Hematopoietic multipotent progenitor cell (in vitro differentiated cells): ENCODE measurements at places on chromosomes 1 and 21.

DNA sequence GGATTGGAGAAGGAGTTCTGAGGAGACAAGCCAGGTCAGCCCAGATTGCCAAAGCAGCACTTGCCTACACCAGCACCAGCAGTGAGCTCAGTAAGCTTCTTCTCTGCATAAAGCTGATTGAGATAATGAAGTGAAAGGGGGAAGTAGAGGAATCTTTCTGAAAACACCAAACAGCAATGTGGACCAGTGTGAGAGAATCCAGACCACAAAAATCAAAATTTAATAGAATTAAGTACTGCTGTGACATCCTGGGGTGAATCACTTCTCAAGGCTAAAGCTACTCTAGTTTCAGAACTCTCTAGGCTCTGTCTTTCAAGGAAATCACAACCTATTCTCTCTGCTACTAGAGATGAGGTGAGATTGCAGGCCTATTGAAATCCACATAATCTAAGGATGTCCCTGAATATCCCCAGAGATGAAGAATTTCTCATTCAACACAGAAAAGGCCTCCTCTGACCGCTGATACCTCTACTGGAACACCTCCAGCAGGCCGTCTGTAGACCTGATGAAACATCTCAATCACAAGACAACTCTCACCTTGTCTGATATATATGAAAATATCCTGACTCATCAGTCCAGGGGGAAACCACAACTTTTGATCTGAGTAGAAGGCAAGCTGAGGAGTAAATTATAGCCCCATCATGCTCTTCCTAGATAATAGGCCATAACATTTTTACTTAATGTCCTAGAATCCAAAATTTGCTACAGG lies at the start of gene FCRL4:
FCRL4 (minus strand) TSS at position 127 of the 709 bp plus-strand sequence. CDS start 141 bp downstream, outside the sequence.
- no peak for DNase-seq

DNA sequence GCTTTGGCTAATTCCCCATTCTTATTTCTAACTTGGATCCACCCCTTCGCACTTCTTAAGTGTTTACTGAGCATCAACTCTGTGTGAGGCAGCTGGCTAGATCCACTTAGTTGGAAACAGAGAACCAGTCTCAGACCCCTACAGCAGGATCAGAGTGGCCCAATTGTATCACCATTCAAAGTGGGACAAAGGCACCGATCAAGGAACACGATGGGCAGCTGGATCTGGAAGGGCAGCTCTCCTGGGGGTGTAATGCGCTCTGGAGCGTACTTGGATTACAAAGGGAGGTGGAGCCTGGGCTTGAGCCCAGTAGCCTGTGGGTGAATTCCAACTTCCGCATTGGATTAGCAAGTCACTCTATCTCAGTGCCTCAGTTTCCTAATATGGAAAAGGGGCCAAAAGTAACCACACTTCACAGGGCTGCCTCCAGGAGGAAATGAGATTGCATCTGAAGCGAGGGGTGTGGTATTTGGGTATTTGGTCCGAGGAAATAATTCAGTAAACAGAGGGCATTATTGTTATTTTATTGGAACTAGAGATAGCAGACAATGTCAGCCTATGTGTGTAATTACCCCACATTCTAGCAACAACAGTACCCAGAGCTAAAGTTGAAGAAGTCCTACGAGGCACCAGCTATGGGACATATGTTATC lies 11.9 kb downstream of the ECE1 start:
- DNase-seq = no peak

DNA sequence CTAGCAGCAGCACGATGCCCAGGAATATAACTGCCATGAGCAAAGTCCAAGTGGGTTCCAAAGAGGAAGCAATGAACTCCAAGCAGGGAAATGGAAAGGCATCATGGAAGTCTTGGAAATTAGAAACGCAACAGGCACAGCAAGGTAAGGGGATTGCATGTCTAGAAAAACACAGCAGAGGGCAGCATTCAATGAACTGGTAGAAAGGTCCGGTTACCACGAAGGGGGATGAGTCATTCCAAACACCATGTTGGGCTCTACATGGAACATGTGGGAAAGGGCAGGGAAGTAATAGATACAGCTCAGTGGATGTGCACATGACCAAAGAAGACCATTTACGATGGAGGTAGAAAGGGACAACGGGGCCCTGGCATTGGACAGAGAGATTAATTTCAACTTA lies 36.4 kb downstream of the RXRG start:
- no peak for DNase-seq

GRCh38 chr1:246608616-246609376 lies 42.5 kb downstream of the CNST start:
- peak; percentile 39 for DNase-seq

GRCh38 chr1:167110586-167110985 lies 16.7 kb downstream of the STYXL2 start:
- no peak for DNase-seq

DNA sequence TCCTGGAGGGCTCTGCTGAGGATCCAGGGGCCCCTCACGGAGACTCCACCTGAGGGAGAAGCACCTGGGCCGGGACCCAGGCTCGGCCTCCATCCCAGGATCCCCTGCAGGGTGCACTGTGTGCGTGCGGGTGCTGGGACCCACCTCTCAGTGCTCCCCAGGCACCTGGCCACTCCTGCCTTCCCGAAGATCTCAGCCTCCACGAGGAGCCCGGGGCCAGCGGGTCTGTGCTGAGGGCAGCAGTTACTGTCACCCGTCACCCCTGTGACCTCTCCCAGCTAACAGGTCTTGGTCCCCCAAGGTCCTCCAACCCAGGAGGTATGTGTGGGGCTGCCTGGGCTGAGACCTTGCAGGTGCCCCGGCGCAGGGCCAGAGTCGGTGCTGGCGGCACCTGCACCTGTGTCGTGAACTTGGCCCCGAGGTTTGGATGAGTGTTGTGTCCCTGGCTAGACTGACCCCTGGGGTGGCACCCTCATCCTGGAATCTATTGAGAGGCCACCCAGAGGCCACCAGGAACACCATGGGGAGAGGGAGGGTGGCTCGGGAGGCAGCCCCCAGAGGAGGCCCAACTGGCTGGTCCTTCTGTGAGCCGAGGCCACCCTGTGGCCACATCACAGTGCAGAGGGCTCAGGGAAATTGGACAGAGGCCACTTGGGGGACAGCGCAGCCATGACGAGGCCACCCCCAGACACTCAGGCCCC lies 17.7 kb downstream of the MORN1 start:
- no peak for DNase-seq

DNA sequence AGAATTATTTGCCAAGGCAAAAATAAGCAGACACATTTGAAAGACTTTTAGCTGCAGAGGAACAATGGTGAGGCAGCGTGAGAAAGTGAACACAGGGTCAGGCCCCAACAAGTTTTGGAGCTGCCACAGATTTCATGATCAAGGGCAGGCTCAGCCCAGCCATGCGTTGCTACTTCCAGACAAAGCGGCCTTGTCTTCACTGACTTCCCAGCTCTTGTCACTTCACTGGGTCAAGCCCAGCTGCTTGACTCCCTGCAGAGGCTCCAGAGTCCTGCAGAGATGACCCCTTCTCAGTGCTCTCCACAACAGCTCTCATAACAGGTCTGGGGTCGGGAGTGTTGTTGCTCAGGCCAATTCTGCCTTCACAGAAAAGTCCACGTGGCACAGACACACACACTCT lies 35.8 kb downstream of the HHAT start:
- no peak for DNase-seq

- DNase-seq = no peak
These were observed 18.4 kb downstream of the HHAT start for GRCh38 chr1:210347112-210347511.

DNA sequence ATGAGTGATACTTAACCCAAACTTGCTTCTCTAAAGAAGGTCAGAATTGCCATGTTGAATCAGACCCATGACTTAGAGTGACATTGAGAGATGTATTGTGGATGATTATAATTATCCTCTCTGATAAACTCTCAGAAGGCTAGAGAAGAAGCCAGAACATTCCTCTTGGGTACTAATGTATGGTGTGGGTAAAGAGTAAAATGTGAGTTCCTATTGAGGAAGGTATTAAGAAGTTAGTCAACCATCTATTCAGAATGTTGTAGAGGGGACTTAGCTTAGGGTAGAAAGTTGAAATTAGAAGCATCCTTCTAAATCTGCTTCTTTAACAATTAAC lies 7.3 kb downstream of the GMEB1 start:
- DNase-seq = no peak

- no peak for DNase-seq
These were observed 2.9 kb downstream of the GFI1 start for GRCh38 chr1:92483610-92484471.

- DNase-seq = no peak
These were observed 9.3 kb downstream of the NEK7 start for GRCh38 chr1:198165927-198166647.

DNA sequence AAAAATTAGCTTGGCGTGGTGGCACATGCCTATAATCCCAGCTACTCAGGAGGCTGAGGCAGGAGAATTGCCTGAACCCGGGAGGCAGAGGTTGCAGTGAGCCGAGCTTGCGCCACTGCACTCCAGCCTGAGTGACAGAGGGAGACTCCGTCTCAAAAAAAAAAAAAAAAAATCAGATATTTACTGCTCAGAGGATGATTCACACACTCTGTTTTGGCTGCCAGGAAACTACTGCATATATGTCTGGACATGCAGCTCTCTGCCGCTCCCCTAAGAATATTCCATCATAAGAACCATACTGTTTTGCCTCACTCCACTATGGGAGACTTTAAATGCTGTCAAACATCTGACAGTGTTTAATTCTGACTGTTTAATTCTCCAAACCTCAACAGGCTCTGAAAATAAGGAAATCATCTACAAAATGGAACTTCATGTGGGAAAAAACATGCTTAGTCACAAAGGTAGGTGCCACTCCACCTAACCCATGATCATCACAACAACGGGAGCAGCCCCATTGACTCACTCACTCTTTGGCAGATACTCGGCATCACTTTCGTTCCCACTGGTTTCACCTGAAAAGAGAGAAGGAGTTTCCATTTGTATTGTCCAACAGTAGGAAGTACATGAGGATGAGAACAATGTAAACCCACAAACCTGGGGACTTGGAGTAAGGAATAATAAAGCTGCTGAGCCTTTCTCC lies 29.3 kb upstream of the BCAS2 start:
- no peak for DNase-seq

DNA sequence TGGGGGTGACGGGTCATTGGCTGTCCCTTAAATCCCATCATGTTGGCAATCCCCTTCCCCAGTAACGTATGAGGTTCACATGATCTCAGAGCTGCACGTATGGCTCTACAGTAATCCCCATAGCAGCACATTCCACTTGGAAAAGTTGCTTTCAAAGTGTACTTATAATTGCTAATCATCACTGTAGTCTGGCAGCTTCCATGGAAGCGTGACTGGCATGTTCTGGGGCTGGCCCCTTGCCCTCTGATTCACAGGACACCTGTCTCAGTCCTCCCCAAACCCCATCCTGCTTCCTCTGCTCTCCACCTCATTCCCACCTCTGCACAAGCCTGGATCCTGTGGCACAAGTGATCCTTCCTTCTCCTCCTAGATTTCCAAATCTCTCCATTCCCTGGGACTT lies 102.2 kb downstream of the TSEN15 start:
- DNase-seq = no peak

- DNase-seq = no peak
These were observed 23.2 kb downstream of the CACNA1S start for GRCh38 chr1:201088901-201089525.

GRCh38 chr1:154749078-154749760 lies 120.9 kb downstream of the KCNN3 start:
- no peak for DNase-seq

DNA sequence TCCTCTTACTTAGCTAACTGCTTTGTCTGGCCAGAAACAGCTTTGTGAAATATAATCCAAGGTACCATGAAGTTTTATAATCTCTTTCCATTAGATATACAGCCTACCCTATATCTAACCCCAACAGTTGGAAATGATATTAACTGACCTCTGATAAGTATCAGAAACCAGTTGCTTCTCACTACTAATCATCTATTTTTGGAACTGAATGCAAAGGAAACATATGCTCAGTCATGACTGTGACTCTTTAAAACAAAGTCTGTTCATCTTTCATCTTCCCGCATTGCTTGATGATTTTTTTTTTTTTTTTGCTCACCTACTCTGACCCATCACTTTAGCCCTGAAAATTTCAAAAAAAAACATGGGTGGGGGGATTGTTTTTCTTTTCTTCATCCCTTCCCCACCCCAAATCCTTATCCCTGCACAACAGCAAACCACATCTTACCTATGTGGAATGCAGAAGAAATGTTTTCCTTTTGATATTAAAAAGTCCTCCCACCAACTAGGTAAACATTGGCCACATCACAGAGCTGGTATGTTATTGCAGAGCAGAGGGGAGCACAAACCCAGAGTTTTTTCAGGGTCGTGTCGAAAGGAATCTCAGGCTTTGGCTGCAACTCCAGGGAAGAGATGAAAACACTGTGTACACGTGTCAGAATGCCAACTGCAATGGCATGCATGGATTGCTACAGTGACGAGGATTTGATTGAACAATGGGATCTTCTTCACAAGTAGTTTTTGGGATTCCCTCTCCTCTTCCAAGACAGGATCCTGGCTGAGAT lies 137.3 kb downstream of the SLC30A10 start:
- no peak for DNase-seq

DNA sequence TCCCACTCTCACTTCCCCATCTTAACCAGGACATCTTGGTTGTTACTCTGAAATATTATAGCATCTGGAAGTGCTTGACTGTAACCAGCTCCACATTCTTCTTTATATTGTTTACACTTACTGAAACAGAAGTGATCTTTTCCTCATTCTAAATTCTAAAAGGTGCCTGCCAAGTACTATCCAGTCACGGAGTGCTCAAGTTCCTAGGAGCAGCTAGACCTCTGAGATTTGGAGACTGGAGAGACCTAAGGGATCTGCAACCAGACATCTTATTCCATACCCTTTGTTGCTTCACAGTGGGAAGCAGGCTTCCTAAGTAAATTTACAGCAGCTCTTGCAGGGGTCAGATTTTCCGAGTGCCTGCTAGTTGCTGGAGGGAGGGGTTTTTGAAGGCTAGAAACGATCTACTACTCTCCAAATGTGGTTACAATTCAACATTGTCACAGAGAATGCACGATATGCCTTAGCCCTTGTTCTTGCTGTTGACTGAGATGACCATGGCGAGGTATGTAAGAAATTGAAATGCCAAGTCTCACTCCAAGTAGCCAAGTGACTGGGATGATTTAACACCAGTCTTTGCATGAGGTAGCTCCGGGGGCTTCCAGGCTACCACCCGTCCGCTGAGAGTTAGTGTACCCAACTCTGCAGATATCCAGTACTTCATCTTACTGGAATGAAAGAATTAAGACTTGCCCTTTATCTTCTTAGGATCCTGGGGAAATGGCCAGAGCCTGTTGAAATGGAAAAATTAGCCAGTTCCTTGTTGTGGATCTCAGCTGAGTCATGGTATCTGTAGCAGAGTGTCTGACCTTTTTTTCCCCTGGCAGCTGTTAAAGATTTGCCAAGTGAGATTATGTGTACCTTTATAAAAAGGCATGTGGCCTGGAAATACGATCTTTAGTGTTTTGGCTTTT lies 150.8 kb downstream of the MAST2 start:
- DNase-seq = no peak
